ENCODE measurements at places on chromosomes 6 and 20.

DNA sequence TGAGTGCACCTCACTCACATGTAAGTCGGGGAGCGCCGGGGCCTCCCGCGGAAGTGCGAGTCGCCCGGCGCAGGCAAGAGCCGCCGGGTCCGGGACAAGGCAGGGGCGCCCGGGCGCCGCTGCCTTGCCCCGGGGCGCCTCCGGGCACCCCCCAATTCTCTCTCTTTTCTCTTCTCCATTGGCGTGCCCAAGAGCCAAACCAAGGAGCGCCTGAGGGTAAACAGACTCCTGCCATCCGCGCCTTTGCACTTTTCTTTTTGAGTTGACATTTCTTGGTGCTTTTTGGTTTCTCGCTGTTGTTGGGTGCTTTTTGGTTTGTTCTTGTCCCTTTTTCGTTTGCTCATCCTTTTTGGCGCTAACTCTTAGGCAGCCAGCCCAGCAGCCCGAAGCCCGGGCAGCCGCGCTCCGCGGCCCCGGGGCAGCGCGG, 36.8 kb downstream of the GNAS start:
- DNase-seq = peak; percentile 14

- DNase-seq = peak; percentile 19
These were observed 189.0 kb upstream of the UST start for GRCh38 chr6:148557796-148558321.

DNA sequence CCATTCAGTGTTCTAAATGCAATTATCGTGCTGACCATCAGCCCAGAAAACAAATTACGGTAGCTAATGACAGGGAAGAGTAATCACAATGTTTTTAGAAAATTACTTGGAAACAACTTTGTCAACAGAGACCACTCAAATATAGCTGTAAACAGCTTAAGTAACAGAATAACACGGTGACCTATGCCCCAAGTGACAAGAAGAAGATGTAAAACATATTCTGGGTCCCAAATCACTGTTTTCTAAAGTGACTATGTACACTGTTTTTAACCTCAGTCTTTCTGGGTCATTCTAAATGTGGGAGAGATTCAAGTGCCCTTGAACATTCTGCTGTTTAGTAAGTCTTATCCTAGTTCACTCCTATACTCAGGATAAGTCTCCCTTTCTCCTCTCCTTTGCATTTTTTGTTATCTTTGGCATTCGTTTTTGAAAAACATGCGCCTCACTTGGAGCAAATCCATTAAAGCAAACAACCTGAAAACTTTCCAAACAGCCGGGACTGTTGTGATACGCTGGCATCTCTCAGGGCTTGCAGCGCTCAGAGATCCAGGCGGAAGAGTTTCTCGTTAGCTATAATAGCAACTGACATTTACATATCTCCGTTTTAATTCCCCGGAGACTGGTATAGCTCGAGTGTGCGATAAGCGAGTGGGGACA, 114.5 kb upstream of the SOX4 start:
- DNase-seq = no peak

DNA sequence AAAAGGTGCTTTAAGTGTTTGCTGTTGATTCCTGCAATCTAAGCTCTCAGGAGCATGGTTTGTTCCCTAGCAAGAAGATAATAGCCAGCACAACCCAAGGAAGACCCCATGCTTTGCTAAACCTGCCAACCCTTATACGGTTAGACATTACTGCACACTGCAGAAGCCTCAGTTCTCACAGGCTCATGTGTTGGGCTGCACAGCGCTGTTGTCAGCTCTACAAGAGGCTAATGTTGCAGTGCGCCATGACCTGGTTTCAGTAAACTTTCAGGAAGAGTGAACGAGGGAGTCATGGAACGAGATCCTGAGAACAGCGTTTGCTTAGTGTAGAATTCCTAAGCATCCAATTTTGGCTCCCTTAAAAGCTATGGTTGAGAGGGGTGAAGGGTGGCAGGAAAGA, 218.5 kb downstream of the ARHGAP18 start:
- no peak for DNase-seq

GRCh38 chr6:71524201-71524600, 235.6 kb downstream of the OGFRL1 start:
- no peak for DNase-seq

- DNase-seq = no peak
These were observed 21.8 kb downstream of the ITPR3 start for GRCh38 chr6:33642897-33643296.

DNA sequence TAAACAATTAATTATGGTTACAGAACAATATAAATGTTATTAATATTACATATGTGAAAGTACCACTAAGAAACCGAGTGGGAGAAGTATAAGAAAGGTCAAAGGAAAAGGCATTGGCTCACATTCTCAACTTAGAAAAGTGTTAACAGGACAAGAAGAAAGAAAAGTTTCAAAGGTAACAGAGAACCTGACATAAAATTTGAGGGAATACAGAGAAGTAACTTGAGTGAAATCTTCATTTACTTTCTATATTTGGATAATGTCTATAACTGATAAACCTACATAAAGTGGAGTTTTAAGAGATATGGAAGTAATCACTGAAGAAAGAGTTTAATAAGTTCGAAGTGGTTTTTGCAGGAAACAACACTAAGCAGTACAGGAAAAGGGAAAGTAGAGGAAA, 30.1 kb downstream of the REPS1 start:
- no peak for DNase-seq

GRCh38 chr6:53484476-53485280, 60.2 kb downstream of the GCLC start:
- peak; percentile 89 for DNase-seq

- DNase-seq = no peak
These were observed 105.2 kb downstream of the SMOC2 start for GRCh38 chr6:168546151-168546550.

GRCh38 chr20:33915726-33916331, 77.9 kb upstream of the RALY start:
- DNase-seq = peak; percentile 49

GRCh38 chr6:143614235-143614634, 63.5 kb upstream of the PHACTR2 start:
- no peak for DNase-seq

- no peak for DNase-seq
These were observed 2.9 kb upstream of the BCAS1 start for GRCh38 chr20:54073288-54073687.

GRCh38 chr20:10987651-10988383, 314.0 kb upstream of the JAG1 start:
- peak; percentile 27 for DNase-seq

DNA sequence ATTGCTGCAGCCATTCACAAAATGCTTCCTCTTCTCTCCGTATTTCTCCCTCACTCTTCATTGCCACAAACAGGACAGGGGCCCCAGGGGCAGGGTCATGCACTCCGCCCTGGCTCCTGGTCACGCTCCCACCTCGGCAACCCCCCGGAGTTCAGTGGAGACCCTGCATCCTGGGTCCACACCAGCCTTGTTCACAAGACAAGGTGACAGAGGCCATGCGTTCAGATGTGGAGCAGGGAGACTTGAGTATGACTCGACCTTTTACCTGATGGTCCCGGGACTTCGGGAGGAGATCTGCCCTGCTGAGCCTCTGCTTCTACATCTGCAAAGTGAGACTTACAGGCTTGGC, 49.4 kb downstream of the ANKRD60 start:
- no peak for DNase-seq

DNA sequence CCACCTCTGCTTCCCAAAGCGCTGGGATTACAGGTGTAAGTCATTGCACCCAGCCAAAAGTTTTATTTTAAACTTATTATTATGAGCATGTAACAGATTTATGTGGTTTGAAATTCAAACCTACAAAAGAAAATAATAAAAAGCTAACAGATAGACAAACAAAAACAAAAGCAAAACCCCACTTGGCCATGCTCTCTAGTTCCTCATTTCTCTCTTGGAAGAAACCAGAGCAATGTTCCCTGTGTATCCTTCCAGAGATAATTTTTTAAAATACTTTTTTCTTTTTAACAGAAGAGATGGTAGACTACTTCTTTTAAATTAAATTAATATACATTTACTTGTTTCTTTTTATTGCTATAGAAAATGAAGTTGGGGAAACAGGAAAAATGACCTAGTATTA, 28.0 kb upstream of the SLC17A3 start:
- no peak for DNase-seq

GRCh38 chr6:56838016-56838555, 116.8 kb upstream of the BEND6 start:
- no peak for DNase-seq

- no peak for DNase-seq
These were observed 136.0 kb downstream of the MTHFD1L start for GRCh38 chr6:151001387-151002056.

DNA sequence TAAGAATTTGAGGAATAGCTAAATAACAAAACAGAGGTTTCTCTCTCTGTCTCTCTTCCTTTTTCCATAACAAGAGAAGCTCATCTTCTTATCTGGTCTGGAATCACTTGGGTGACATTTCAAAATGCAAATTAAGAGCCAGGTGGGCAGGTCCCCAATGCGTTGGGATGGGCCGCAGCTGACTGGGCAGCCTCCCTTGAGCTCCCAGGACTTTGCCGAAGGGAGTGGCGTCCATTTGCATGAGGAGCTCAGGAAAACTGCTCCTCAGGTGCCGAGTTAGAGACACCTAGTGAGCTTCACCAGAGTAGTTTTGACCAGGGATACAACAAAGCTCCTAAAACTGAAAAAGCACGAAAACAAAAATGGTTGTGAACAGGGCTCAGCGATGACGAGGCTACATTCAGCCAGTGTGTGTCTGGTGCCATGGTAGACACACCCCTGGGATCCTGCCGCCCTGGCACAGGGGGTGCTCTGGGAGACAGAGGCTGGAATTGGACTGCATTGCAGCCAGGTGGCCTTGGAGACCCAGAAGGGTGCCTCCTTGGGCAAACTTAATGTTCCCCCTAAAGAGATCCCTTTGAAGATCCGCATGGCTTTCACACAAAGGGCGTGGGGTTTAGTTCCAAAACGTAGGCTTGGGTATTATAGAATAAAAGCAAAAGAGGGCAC, 13.5 kb upstream of the SERPINB6 start:
- no peak for DNase-seq

DNA sequence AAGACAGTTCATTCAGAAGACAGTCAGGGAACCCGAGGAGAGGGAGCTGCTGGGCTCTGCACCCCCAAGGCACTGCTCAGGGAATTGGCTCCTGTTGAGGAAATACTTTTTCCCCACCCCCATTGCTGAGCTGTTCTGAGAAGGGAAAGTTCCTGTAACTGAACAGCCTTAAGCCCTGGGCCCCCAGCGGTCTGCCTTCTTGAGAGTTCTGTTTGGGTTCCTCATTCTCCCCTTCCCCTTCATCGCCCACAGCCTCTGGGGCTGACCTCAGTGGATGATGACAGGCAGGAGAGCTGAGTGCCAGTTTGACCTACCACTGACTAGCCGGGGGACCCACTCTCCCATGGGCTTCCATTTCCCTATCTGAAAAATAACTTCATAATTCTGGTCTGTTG, 10.7 kb downstream of the HCK start:
- DNase-seq = no peak

DNA sequence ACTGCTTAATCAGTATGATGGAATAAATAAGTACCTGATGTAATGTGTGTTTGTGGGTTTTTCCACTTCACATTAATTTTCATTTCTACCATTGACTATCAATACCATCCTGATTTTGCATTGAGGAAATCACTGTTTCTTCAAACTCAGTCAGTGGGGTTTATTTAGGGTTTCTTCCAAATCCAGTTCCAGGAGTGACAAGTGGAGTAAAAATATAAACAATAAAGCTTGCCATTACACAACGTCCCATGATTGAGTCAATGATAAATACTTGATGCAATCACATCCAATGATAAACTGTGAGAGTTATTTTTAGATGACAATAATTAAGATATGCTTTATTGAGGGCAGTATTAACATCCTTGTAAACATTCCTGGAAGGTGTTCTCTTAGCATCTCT, 1037.4 kb upstream of the GJE1 start:
- no peak for DNase-seq

- no peak for DNase-seq
These were observed 33.9 kb downstream of the HLA-A start for GRCh38 chr6:29976253-29976587.

GRCh38 chr6:10140824-10141223, 274.1 kb downstream of the TFAP2A start:
- DNase-seq = no peak

DNA sequence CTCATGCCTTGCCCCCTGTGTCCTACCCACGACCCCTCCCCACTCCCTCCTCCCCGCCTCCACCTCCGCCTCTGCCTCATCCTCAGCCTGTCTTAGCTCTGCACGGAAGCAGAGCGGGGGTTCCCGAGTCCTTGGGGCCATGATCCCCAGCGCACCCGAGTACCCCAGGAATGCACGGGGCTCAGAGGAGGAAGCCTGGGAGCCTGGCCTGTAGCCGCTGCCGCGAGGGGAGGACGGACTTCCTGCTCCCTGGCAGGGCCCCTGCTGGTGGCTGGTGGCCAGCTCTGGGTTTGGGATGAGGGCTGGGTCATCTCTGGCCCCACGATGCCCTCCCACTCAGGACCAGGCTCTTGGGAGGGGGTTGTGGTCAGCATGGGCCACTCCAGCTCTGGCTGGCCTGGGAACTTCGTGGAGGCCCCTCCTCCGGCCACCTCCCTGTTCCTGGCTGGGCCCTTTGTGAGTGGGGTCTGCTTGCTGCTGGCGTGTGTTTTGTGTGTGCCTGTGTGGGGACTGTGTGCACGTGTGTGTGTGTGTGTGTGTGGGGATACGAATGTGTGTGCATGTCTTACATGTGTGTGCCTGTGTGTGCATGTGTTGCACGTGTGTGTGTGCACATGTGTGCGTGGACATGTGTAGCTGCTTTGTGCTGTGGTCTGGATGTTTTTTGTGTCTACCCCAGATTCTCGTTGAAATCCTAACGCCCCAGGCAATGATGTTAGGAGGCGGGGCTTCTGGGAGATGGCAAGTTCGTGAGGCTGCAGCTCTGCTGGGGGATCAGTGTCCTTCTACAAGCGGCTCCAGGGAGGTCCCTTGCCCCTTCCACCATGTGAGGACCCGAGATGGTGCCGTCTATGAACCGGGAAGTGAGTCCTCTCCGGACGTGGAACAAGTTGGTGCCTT, 1.3 kb upstream of the RBBP8NL start:
- DNase-seq = no peak

DNA sequence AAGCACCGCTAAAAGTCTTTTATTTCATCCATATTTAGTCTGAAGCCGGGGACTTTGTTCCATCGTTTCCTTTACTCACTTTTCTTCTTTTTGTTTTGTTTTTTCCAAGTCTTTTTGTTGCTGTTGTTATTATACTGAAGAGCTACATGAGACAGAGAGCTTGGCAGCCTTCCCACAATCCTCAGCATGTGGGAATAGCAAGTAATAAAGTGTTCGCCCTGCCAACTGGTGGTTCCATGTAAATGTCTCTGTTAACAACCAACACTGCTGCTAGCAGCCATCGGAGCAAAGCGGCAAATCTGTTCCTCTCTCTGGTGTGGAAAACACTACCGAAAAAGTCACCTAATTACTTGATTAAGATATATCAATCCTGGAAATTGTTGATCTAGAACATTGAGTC, 437.8 kb upstream of the ID4 start:
- DNase-seq = no peak

DNA sequence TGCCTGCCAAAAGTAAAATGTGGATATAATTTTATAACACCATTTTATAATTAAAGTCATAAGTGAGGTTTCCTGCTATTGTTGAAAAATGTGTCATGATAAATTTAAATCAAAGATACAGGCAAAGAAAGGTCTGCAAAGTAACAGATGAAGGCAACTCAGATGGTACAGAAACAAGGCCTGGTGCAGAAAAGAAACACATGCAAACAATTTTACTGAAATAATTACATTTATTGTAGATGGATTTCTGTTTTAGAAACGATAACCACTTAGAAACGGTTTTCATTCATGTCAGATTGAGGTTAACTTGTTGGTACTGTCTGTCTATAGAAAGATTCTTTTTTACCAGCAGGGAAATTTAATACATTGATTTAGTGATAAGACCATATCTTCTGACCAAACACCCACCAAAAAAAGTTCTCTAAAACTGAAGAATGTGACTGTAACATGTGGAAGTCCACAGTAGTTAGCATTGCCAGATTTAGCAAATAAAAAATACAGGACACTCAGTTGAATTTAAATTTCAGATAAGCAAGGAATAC, 105.5 kb upstream of the FERMT1 start:
- DNase-seq = no peak

Data from lung microvascular endothelial cell (primary cell).